ENCODE measurements at places on chromosomes 5 and 9.

- DNase-seq = no peak
These were observed 46.8 kb downstream of the APTX start for GRCh38 chr9:32954642-32955041.

DNA sequence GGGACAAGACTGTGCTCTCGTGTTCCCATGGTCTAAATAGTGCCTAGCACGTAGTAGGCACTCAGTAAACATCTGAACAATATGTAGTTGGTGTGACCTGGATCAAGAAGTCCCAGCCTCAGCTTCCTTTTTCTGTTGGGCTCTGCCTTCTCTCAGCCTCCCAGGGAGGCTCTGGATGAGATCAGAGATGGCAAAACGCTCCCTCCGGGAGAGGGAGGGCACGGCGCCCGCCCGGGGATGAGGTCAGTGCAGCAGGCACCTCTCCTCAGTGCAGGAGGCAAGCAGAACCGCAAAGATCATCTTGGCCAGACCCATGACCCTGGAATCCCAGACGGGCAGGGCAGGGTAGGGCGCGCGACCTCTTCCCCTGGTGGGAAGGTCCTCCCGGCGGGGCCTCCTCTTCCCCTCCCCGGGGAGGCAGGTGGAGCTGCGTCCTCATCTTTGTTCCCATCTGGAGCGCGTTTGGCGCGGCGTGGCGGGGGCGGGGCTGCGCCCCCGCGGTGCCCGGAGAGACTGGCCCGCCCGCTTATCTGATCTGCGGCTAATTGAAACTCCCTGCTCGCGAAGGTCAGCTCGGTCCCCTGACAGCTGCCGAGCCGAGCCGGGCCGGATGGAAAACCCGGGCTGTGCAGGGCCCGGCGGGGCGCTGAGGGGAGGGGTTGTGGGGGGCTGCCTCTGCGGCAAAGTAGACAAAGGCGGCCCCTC lies 60.9 kb downstream of the CXXC5 start:
- DNase-seq = no peak

- DNase-seq = no peak
These were observed 70.4 kb downstream of the MVB12B start for GRCh38 chr9:126397056-126397455.

- DNase-seq = no peak
These were observed 17.9 kb downstream of the COL27A1 start for GRCh38 chr9:114172981-114173833.

Data from A549 (cell line).